ENCODE measurements at places on chromosomes 3 and 15.

DNA sequence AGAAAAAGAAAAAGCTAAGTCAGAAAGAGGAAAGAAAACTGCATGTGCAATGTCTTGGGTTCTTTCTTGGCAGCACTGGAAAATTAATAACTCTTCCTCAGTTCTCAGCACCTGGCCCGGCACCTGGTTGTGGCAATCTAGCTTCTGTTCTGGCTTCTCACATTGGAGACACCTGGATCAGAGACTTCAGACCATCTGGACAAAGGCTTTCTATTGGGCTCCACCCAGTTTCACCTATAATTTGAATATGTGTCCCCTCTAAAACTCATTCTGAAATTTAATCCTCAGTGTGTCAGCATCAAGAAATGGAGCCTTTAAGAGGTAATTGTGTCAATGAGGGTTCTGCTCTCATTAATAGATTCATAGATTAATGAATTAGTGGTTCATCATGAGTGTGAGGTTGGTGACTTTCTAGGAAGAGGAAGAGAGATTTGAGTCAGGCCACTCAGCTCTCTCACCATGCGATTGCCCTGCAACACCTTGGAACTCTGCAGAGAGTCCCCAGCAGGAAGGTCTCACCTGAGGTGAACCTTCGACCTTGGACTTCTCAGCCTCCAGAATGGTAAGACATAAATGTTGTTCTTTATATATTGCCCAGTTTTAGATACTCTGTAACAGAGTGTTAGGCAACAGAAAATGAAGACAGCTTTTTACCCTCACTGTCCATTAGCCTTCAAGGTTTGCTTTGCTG, 679.9 kb downstream of the NTRK3 start:
- DNase-seq = no peak

DNA sequence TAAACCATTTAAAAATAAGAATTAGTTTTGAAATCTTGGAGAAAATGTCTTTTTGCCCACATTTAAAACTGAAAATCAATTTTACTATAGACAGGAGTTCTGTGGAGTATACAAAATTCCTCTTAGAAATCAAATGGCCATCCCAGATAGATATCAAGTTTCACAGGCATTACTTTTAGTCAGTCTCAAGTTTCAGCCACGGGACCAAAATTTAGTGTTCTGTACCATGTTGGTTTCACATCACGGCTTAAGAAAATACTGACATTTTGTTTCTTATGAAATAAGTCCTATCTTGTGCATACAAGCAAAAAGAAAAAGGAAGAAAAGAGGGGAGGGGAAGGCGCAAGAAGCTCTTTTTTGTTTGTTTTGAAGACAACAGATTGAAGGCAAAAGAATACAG, 45.7 kb downstream of the EIF2AK4 start:
- no peak for DNase-seq

- DNase-seq = no peak
Observed at GRCh38 chr15:25268166-25268565, 170.7 kb downstream of the UBE3A start.

- no peak for DNase-seq
Observed at GRCh38 chr3:72329354-72329753, 518.9 kb downstream of the SHQ1 start.

- DNase-seq = no peak
Observed at GRCh38 chr3:190616637-190617036, 102.8 kb downstream of the IL1RAP start.

- DNase-seq = no peak
Observed at GRCh38 chr3:11514191-11514821, 129.4 kb downstream of the VGLL4 start.
